Left renal cortex interstitium (tissue), 4 donors: ENCODE measurements at places on chromosomes 11 and 22. TPM values are rescaled to one million over a fixed set of nuclear protein-coding genes. Genes with fewer than 3 reads are reported as not detected.

The GNG3 gene
- 1.4 TPM for polyA plus RNA-seq

The GTSE1 gene
- polyA plus RNA-seq: 20.9 TPM

The THY1 gene
- 85.8 TPM for polyA plus RNA-seq

- no peak for DNase-seq
Measured at GRCh38 chr22:24986816-24987215, 34.3 kb downstream of the KIAA1671 start.

DNA sequence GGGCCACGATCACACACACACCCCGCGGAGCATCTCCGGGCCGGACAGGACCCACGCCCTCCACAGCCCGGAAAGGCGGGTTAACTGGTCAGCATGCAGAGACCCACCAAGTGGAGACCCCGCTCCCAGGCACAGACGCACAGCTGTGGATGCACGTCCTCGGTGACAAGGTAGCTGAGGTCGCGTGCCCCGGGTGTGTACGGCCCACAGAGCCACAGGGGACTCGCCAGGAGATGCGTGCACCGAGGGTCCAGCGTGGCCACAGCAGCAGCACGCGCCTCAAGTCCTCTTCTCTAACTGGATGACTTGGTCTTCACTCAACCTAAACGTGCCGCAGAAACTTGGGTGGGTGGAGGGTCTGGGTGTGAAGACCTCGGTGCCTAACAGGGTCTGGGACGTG lies 5.5 kb downstream of the H19 start:
- DNase-seq: no peak

DNA sequence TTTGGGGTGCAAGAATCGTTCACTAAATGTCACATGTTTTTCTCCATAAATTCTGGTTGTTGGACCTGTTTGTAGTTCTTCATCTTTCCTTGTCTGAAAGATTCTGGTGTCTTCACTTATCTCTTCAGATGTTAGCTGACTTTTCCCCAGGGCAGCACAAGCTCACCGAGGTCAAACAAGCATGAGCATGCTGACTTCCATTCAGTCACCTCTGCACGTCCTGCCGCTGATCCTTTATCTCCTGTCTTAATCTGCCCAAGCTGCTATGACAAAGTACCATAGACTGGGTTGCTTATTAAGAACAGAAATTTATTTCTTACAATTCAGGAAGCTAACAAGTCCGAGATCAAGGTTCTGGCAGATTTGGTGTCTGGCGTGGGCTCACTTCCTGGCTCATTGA lies 800.6 kb downstream of the NTM start:
- DNase-seq: no peak

DNA sequence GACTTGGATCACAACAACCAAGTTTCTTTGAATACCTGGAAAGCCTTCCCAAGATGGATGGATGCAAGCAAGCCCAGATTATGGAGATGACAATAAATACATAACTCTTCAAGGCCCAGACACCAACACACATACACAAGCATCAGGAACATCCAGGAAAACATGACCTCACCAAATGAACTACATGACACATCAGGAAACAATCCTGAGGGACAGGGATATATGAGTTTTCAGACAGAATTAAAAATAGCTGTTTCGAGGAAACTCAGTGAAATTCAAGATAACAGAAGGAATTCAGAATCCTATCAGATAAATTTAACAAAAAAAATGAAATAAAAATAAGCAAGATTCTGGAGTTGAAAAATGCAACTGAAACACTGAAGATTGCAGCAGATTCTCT lies 659.4 kb downstream of the METTL15 start:
- no peak for DNase-seq

- DNase-seq: peak; percentile 77
Measured at GRCh38 chr11:76783896-76784813, 999 bp downstream of the TSKU start.

GRCh38 chr22:35559354-35560005 lies 18.8 kb downstream of the RASD2 start:
- DNase-seq: no peak

DNA sequence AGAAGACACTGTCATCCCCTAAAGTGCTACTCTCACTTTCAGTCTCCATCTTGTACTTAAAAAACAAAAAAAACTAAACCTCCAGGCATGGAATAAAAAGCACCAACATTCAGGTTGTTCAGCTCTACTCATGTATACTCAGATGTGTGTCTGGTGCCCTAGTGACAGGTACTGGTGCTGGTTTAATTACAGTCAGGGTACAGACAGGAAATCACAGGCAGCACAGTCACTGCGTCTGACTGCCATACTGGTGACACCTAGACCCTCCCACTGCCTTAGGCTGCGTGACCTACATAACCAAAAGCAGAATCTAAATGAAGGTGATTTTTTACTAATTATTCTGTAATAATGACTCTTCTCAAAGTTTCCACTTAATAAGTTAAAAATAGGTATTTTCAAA lies at the start of gene ARHGAP32:
ARHGAP32 (minus strand) TSS at position 176 of the 400 bp plus-strand sequence; CDS start at position 49, 127 bp downstream.
- DNase-seq: no peak
